HuH-7.5 (cell line): ENCODE measurements at places on chromosomes 5 and 9.

- no peak for DNase-seq
These were observed 2.0 kb downstream of the RASGEF1C start for GRCh38 chr5:180206993-180207392.

GRCh38 chr5:176733406-176734262 is 76.7 kb upstream of the UNC5A start:
- no peak for DNase-seq

DNA sequence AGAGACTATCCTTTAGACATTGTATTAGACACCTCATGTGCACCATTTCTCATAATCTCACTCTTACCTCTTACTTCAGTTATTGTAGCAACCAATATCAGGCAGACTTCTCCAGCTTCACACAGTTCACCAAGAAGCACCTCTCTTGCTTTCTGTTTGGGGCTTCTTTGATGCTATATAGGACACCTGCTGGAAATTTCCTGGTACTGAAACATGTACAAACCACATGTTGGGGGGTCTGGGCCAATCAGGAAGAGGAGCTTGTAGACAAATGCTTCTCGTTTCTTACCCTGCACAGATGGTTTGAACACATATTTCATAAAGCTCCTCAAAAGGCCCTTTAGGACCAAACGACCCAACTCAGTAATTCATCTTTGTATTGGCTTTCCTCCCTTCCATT is 212.1 kb downstream of the IZUMO3 start:
- no peak for DNase-seq

DNA sequence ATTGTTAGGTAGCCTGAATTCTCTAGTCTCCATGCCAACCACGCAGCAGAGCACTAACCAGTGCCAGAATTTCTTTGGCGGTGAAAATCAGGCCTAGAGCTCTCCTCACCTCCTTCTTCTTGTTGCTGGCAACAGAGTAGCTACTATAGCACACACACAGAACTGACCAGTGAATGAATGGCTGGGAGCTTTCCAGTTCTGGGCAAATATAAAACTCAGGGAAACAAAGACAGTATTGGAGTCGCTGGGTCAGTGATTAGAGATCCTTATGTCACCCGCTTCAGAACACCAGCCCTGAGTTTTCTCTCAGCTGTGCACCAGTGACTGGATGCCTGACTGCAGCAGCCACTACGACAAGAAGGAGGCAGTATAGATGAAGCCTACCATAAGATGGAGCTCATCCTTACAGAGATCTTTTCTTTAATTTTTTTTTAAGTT is 26.9 kb upstream of the FEM1C start:
- DNase-seq, result no peak

GRCh38 chr5:158727771-158728311 is 371.9 kb downstream of the EBF1 start:
- DNase-seq, result no peak

DNA sequence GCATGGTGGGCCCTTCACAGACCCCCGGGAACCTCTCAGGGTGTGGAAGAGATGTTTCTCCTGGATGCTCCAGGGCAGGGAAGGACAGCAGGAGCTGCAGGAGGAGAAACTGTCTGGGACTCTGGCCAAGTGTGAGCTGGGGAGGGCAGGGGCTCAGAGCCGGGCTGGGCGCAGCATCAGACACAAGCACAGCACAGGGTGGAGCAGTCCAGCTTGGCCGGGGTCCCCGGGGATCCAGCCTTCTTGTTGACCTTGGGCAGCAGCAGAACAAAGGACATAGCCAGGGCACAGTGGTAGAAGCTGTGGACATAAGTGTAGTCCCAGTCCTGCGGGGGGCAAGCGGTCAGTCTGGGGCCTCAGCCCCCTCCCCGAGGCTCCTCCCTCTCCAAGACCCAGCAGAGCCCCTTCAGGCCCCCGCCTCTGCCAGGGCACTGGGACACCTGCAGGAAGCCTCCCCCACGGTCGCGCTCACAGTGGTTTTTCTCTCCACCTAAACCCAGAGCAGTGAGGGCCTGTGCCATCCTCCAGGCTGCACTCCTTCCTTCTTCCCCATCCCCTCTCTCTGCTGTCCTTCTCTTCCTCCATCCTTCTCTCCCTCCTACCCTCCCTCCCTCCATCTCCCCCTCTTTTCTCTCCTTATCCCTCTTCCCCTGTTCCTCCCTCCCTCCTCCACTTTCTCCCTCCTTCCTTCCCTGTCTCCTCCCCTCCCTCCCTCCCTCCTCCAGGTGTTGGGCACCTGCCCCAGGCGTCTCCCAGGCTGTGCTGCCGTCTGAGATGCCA is 10.1 kb downstream of the MYMK start:
- DNase-seq, result no peak

GRCh38 chr9:123281659-123282350 is 13.4 kb upstream of the STRBP start:
- DNase-seq, result no peak

- DNase-seq, result no peak
These were observed 28.5 kb downstream of the MVB12B start for GRCh38 chr9:126354887-126355770.

- no peak for DNase-seq
These were observed 47.5 kb downstream of the DAB2IP start for GRCh38 chr9:121698627-121699570.

GRCh38 chr5:31153521-31153920 is 40.0 kb upstream of the CDH6 start:
- peak; percentile 2 for DNase-seq

DNA sequence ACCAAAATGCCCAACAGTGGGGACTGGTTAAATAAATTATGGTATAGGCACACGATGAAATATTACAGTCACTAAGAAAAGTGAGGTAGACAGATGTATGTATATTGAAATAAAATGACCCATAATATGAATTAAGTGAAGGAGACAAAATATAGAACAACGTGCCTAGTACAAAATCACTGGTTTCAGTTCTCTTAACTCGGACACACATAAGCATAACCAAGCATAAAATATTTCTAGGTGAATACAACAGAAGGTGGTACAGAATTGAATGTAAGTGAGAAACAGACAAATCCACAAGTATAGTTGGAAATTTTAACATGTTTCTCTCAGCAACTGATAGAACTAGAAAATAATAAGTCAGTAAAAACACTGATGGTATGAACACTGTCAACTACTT is 22.0 kb downstream of the PUM3 start:
- no peak for DNase-seq

- no peak for DNase-seq
These were observed 423.8 kb upstream of the SMARCA2 start for GRCh38 chr9:1591310-1591709.

GRCh38 chr9:90088856-90089255 is 484.0 kb downstream of the GADD45G start:
- no peak for DNase-seq

- DNase-seq, result no peak
These were observed 8.1 kb downstream of the TTC23L start for GRCh38 chr5:34847056-34847455.

DNA sequence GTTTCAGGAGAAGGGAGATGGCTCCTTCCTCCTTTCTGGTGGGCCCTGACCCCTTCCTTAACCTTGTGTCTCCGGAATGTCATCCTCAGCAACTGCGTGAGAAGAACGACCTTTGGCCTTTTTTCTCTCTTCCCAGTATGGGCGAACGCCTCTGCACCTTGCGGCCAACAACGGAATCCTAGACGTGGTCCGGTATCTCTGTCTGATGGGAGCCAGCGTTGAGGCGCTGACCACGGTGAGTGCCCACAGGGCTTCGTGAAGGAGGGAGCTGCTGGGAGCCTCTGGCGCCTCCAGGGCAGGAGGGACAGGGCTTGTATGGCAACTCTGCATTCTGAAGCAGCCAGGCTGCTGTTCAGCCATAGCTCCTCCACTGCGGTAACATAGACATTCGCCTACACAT is 68.0 kb upstream of the CTSL start:
- no peak for DNase-seq

DNA sequence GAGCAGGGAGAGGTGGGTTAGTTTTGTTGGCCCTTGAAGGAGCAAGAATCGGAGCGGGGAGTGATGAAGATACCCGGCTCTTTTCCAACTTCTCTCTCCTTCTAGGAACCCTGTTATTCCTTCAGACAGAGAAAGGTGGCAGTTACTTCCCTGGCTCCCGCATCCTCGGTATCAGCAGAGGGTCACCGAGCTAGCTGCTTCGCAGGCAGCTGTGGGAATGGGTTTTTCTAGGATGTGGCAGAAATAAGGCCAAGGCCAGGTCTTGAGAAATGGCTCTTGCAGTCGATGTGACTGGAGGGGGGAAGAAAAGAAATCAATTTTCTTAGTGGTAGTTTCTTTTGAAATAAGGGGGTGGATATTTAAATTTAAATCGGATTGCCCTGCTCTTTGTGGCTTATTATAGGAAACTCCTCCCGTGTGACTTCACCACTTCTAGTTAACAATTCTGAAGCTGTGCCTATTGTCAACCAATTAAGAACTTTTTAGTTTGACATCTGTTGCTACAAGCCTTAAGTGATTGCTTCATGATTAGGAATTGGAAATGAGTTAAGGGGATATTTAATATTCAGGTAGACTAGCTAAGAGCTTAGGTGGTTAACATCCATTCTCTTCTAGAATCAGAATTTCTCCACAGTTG is 1.4 kb downstream of the SAP30L start:
- DNase-seq, result no peak

DNA sequence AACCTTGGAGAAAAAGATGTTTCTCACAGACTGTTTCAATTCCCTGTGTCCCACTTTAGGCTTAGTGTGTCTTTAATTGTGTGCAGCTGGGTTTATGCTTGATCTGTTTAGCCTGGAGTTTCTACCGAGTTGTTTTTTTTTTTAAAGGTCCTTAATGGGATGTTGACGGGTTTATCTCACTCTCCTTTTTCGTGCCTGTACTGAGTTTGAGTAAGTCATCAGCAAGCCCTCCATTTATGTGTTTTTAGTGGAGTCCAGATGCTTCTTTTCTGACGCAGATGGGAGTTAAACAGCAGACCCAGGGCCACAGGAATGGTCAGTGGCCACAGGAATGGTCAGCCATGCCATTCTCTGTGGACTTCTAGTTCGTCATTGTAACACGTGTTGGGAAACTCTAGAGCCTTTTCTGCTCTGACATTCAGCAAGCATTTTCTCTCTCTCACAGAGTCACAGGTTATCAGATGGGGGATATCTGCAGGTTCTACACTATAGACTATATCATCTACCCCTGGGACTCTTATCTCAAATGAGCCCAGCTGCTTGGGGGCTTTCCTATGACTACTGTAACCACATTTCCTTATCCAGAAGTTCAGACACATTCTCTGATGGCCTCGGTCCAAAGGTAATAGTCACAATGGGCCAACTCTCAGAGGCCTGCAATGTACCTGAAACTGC is 190.5 kb downstream of the TTLL11 start:
- no peak for DNase-seq

DNA sequence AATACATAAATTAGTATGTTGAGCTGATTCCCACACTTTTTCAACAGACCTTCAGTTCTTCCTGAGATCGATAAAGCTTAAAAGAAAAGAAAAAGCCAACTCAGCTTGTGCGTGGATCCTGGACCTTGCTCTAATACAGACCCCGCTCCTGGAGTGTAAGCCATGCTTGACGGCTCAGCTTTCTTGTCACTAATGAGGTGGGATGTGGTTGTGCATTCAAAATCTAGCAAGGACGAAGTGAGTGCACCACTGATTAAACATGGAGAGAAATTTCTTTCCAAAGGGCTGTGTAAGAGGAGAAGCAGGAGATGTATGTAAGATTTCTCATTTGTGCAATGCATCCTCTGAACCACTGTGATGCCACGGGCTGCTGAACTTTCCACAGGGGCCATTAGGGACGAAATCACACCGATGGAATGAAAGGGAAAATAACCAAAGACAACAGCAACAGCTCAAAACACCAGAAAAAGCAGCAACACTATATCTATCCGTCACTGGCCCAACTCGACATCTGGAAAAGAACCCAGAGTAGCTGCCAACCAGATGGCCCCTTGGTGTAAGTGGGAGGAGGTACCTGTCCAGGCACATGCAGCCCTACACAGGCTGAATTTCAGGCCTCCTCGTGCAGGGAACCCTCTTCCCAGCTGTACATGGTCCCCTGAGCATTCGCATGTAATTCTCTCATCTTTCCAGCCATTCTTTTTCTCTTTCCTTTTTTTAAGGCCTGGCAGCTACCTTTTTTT is 178.9 kb downstream of the SREK1 start:
- DNase-seq, result no peak

GRCh38 chr5:53549792-53550191 is 10.6 kb upstream of the NDUFS4 start:
- DNase-seq, result no peak

DNA sequence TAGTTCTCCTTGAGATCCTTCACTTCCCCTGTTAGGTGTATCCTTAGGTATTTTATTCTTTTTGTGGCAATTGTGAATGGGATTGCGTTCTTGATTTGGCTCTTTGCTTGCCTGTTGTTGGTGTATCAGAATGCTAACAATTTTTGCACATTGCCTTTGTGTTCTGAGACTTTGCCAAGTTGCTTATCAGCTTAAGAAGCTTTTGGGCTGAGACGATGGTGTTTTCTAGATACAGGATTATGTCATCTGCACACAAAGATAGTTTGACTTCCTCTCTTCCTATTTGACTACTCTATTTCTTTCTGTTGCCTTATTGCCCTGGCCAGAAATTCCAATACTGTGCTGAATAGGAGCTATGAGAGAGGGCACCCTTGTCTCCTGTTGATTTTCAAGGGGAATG is 609.4 kb upstream of the COX7C start:
- DNase-seq, result no peak

DNA sequence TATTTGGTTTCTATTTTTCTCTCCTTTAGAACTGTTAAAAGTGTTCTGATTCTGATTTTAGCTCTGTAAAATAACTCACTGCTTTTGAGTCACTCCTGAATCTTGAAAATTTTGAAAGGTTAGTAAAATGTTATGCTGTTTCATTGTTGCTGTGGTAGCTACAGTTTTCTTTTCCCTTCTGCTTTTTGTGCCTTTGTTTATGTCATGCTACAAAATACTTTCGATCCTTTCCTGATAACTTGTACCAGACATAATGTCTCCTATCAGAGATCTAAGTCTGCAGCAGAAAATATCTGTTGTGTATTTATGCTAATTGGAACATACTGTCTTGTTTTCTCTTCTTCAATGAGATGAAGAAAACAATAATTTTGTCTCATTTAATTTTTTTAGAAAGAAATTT is 26.9 kb upstream of the CEP120 start:
- DNase-seq, result no peak
